Naive thymus-derived CD4-positive, alpha-beta T cell (primary cell): ENCODE measurements at places on chromosomes 6 and 20. TPM values are rescaled to one million over a fixed set of nuclear protein-coding genes. Genes with fewer than 3 reads are reported as not detected.

DNA sequence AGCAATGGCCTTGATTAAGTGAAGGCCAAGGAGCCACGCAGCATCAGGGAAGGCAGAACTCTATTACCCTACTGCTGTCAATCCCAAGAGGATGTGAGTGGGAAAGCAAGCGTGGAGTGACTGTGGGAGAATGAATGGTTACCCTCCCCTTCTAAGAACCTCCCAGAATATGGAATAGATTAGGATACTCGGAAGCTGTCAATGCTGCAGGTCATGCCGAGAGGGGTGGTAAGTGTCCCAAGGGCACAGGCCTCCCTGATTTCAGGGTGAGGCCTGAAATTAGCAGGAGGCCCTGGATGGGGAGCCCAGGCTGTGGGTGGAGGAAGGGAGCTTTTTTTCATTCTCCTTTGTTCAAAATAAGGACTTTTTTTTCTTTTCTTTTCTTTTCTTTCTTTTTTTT is 179.9 kb upstream of the JAG1 start:
- no peak for DNase-seq

- no peak for DNase-seq
Observed at GRCh38 chr6:109713097-109713496, 22.0 kb downstream of the FIG4 start.

DNA sequence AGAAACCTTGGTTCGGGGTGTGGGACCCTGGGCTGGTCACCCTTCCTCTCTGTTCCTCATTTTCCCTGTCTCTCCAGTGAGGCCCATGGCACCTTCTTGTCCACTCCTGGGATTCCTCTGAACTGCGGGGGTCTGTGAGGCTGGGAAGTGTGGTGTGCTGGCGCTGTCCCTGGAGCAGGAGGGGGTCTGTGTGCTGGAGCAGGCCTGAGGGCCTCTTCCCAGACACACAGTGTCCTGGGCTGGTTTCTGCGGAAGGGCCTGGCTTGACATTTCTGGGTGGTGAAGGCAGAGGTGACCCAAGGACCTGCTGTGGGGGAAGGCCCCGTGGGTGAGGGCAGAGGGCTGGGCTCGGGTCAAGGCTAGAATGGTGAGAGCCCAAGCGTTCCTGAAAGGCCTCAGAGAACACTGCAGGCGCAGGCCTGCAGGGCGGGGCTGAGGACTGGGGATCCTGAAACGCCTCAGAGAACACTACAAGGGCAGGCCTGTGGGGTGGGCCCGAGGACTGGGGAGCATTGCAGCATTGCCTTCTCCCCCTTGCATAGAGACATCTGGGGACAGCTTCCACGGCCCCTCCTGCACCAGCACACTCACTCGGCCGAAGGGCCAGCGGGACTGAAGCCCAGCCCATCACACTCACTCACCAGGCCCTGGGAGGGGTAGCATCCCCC is 10.6 kb upstream of the BAK1 start:
- DNase-seq = no peak

Gene MMP24
- not detected for total RNA-seq

Gene ADRM1
- total RNA-seq = 55.0 TPM

Gene BEND6
- total RNA-seq = not detected

Gene GNAS-AS1
- 2.0 TPM for total RNA-seq

Gene KIAA0408
- 0.64 TPM for total RNA-seq

Gene LRFN2
- total RNA-seq = 0.19 TPM

Gene C6orf15
- total RNA-seq = not detected
